Skeletal muscle tissue (tissue), 5 donors: ENCODE measurements at places on chromosomes 1 and 21. TPM values are rescaled to one million over a fixed set of nuclear protein-coding genes. Genes with fewer than 3 reads are reported as not detected.

AADACL3 gene
- not detected for total RNA-seq

FAM177B gene
- not detected for total RNA-seq

GPR25 gene
- total RNA-seq = not detected

ADSS2 gene
- total RNA-seq = 14.6 TPM

BARHL2 gene
- not detected for total RNA-seq

KCNC4 gene
- 1.6 TPM for total RNA-seq

GUCA2B gene
- total RNA-seq = not detected

FCRL5 gene
- not detected for total RNA-seq

PLD5 gene
- total RNA-seq = 0.52 TPM

PLEKHN1 gene
- not detected for total RNA-seq

SFT2D2 gene
- total RNA-seq = 18.8 TPM

WDR64 gene
- not detected for total RNA-seq
